Lung (tissue), 17 donors: ENCODE measurements at places on chromosomes 6 and 20.

- peak; percentile 10 for DNase-seq
Measured at GRCh38 chr6:106973018-106973835, 1.3 kb downstream of the CD24 start.

GRCh38 chr20:33796263-33796906 lies 14.8 kb upstream of the CHMP4B start:
- DNase-seq, result peak; percentile 68

DNA sequence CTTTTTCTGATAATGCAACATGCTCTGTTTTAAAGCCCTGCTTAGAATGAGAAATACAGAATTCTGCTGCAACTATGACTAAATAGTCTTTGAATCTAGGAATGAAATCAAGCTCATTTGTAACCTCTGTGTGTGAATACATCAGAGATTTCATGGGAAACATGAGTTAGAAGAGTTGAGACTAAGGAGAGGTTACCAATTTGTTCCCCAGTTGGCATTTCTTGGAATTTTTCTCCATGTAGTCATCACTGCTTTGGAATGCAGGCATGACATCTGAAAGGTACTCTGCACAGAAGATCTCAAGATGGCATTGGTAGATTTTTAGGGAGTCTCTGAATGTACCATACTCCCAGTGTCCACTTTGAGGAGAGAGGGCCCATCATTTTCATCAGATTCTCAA lies 237.2 kb downstream of the TFAP2A start:
- DNase-seq, result no peak

GRCh38 chr6:168021581-168021980 lies 24.1 kb downstream of the KIF25 start:
- no peak for DNase-seq

- peak; percentile 56 for DNase-seq
Measured at GRCh38 chr20:10653599-10654249, 20.1 kb downstream of the JAG1 start.

DNA sequence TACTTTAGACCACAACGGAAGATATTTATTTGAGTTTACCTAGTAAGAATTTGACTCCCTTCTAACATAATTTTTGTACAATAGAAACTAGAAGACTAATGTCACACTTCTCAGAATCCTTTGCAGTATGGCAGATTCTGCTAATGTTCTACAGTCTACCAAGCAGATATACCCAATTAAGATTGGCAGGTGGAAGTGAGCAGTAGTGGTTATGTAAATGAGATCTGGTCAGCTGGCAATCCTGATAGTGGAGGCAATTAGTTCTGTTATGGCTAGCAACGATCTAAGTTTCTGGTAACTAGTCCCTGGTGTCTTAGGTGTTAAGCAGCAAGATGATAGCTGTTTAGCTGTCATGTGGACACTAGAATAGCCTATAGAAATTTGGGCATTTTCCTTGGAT lies 101.0 kb downstream of the CENPW start:
- DNase-seq, result no peak

- DNase-seq, result no peak
Measured at GRCh38 chr6:2771079-2771478, 5.9 kb downstream of the WRNIP1 start.

DNA sequence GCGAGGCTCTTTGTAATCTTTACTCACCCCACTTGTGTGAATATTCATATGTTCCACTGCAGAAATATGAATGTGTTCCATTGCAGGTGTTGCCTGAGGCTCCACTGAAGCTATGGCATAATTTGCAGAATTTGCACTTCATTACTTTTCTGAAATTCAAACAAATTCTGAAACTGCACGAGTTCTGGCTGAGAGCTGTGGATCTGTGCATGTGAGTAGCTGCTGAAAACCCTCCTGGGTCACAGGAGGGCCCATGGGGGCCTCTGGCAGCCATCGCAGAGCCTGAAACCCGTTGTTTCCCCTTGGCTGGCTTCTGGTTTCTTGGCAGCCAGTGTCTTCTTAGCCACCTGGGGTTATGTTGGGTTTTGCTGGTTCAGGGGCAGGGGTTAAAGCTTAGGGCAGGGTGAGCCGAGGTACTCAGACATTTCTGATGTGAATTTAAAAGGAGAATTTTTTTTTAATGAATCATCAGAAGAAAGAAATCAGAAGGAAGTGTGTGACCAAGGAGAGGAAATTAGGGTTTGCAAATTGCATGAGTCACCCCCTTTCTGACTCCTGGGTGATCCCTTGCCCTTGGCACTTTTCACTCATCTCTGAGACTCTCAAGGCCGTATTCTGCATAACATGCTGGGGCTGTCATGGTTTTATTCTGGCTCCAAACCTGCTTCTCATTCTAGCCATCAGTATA lies 40.6 kb downstream of the TOX2 start:
- DNase-seq, result peak; percentile 84

DNA sequence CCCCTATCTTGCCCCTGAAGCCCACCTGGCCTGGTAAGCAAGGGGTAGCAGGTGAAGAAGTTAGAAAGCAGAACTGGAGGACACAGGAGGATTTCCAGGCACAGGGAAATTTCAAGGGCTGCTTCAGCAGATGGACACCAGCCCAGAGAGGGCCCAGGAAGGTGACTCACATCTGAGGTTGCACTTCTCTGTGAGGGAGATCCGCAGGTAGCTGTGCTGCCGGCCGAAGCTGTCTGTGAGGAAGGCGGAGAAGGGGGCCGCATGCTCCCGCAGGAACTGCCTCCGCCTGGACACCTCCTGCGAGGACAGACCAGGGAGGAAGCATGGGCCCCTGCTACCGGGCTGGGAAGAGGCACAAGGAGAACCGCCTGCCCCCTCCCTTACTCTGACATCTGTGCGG lies 7.1 kb downstream of the MOCS1 start:
- no peak for DNase-seq

GRCh38 chr6:137277971-137278637 lies 58.9 kb upstream of the IFNGR1 start:
- no peak for DNase-seq

- no peak for DNase-seq
Measured at GRCh38 chr6:37503309-37503965, 3.7 kb upstream of the CCDC167 start.

GRCh38 chr6:163226181-163226835 lies 188.2 kb upstream of the QKI start:
- DNase-seq, result no peak

DNA sequence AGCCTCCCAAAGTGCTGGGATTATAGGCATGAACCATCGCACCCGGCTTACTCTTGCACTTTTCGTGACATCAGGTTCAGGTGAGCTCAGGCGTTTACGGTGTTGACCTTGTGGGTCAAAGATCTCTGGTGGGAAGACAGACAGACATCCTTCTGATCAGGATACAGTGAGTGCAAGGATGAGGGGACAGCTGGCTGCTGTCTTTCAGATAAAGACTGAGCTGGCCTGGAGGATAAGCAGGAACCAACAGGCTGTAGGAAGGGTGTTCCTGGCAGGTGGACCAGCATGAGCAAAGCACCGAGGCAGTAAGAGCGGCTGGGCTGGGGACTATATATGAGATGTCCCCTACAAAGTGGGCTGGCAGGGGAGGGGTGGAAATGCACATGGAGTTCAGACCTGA lies 11.1 kb upstream of the GTSF1L start:
- DNase-seq, result no peak

GRCh38 chr6:142943711-142944123 lies 1.3 kb downstream of the HIVEP2 start:
- DNase-seq, result no peak

- DNase-seq, result peak; percentile 79
Measured at GRCh38 chr20:53609491-53610445, 16.1 kb upstream of the ZNF217 start.

- DNase-seq, result no peak
Measured at GRCh38 chr6:87941556-87942358, 105.9 kb upstream of the SPACA1 start.

GRCh38 chr6:139751179-139751578 lies 376.7 kb upstream of the CITED2 start:
- DNase-seq, result no peak

GRCh38 chr6:67952948-67953347 lies 682.1 kb upstream of the ADGRB3 start:
- no peak for DNase-seq

DNA sequence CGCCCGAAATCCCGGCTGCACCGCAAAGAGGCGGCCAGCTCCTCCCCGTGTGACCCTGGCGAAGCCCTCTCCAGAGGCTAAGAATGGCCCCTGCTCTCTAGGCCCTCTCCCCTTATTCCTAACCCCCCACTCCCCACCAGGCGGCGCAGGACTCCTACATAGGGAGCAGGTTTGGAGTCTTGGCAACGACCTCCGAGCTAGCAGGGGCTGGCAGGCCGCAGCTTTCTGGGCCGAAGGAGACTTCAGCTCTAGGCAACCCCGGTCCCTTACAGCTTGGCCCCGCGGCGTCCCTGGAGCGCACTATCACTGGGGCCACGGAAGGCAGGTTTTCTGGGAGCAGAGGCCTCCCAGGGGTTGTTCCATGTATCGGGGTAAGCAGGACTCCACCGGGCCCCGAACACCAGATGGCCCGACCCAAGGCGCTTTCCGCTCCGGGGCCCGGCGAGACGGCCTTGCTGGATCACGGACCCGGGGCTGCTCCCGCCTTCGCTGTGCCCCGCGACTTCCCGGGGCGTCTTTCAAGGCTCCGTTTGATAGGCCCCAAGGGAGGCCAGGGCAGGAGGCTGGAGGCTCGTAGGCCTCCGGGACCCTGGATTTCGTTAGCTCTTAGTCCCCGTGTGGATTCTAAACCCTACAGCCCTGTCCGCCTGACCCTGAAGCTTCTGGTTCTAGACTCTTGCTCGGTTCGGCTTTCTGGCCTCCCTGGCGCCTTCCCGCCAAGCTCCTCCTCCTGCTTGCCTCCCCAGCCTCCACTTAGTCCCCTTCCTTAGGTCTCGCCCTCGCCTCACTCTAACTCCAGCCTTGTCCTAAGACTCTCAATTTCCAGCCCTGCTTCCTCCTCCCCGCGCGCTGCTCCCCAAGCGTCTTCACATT lies 1.9 kb downstream of the SLC32A1 start:
- peak; percentile 59 for DNase-seq

DNA sequence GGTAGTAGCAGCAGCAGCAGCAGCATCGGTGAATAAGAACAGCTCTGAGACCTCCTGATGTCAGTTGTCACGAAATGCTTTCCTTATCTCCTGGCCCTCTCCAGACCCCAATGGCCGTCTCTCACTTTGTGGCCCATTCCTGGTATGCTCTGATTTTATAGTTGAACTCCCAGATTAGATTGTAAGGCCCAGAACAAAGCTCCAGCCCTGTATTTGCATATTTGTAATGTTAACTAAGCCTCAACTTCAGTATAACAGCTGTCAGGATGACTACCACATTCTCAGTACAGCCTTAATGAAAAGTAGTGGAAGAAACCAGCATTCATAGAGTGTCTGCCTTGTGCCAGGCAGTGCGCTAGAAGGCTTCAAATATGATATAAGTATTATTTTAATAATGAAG lies 180.9 kb downstream of the SASH1 start:
- no peak for DNase-seq

DNA sequence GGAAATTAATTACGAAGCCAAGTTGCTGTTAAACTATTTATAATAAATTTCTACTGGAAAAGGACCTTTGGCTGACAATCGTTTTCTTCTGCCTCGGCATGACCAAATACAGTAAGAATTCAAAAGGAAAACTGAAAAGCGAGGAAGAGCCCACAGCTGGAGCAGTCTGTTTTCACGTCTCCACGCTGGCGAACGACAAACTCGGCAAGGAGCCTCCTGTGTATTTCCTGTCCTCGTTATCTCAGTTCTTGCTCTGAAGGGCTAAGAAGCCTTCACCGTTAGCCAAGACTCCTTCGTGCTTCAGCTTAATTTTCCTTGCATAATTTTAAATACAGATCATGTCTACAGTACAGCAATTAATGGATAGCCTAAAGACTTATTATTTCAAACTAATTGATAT lies 214.3 kb upstream of the PLCB4 start:
- peak; percentile 82 for DNase-seq

DNA sequence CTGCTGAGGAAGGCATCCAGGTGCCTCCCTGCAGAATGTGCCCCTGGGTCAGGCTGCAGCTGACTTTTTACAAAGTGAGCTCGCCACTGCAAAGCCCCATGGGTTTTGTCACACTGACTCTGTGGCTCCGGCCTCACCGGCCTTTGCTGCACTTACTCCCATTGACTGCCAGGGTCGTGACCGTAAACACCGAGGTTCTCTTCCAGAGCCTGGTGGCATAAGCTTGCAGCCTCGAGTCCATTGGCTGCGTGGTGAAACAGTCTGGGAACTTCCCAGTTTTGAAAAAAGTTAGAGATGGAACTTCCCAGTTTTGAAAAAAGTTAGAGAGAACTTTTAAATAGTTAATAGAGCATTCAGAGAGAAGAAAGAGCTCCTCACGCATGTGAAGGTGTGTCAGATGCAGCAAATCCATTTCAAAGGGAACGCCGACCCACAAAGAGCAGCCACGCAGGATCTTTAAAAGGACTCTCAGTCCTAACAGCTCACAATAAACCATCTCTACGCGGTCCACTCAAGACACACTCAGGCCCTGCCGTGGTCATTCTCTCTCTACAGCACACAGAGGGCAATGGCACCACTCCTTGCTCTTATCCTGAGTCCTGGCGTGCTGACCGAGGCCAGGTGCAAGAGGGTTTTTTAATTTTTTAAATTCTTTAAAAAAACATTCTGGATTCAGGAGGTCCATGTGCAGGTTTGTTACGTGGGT lies 12.8 kb downstream of the RAMACL start:
- no peak for DNase-seq

GRCh38 chr6:89963391-89963790 lies 69.1 kb downstream of the GJA10 start:
- DNase-seq, result no peak

DNA sequence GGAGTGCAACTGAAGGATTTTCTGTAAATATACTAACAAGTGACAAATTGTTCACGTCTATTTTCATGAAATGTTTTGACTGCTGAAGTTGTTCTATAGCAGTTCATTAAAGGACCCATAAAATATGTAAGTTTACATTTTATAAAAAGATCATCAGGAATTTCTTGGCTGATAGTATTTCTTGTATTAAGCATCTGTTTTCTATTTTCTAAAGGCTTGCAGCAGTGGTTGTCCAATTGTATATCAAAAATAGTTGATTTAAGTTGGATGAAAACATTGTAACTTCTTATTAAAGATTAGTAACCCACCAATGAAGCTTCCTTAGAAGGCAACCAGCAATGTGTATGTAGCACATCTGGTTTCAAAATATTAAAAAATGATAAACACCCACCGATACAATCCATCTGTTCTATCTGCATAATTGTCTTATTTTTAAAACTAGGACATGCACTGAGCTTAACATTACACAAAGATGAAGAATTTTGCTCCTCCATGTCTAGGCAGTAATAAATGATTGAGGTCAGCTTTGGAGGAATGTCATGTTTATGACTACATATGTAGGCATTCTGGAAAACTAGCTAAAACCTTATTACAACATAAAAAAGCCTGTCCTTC lies 301.3 kb upstream of the TCF21 start:
- peak; percentile 93 for DNase-seq

- no peak for DNase-seq
Measured at GRCh38 chr6:18177286-18177965, 22.2 kb downstream of the KDM1B start.

GRCh38 chr20:64183313-64183712 lies 19.1 kb downstream of the MYT1 start:
- no peak for DNase-seq
